Activated CD4-positive, alpha-beta T cell treated with anti-CD3 and anti-CD28 coated beads for 24 hours (primary cell): ENCODE measurements at places on chromosomes 4 and X.

- DNase-seq, result no peak
These were observed 717.8 kb upstream of the PCDH7 start for GRCh38 chr4:30002341-30002740.

DNA sequence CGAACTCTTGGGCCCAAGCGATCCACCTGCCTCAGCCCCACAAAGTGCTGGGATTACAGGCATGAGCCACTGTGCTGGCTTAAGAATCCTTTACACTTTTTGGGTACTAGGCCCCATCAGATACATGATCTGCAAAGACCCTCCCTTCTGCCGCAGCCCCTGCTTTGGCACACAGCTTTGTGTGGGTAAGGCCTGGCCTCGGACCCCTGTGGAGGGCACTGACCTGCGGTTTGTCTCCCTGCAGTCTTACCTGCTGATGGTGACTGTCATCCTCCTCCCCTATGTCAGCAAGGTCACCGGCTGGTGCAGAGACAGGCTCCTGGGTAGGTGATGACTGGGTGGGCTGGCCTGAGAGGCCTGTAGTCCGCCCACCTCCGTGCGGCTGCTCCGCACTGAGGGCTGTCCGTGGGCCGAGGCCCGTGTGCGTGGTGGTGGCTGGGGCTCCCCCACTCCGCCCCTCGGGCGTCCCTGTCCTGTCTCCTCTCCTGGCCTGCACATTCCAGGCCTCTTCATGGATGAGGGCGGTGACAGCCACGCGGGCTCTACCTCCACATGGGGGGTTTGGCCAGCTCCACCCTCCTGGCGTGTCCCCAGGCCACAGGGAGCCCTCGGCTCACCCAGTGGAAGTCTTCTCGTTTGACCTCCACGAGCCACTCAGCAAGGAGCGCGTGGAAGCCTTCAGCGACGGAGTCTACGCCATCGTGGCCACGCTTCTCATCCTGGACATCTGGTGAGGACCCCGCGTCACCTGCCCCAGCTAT lies 18.0 kb downstream of the DGKQ start:
- DNase-seq, result no peak

- DNase-seq, result no peak
These were observed 29.3 kb downstream of the SMIM20 start for GRCh38 chr4:25943312-25943711.

DNA sequence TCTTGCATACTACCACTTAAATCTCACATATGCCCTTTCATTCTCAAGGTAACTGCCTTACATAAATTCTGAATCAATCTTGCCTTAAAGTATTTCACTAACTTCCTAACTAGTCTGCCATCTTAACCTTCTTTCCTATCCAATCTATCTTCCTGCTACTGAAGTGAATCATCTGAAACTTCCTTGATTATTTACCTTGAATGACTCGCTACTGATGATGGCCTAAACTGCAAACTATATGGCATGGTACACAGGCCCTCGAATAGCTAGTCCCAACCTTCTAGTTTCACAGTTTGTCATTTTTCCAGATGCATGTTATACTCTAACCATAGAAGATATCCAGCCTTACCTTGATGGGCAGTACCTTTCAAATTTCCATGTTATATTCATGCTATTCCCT lies 19.9 kb downstream of the PHKA1 start:
- no peak for DNase-seq

DNA sequence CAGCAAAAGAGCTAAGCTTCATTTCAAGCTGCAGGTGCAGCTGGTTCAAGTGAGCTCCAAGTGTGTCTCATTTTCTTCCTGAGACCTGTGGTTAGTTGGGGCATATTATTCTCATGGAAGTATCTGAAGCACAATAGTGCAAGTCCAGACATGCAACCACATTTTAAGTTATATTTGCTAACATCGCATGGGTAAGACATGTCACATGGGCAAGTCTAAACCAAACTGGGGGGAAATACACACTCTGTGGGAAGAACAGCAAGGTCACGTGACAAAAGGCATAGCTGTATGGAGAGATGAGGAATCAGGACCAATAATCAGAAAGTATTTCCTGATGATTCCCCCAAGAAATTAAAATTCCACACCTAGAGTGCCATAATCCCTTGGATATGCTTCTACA lies 94.9 kb upstream of the NDP start:
- DNase-seq, result no peak

DNA sequence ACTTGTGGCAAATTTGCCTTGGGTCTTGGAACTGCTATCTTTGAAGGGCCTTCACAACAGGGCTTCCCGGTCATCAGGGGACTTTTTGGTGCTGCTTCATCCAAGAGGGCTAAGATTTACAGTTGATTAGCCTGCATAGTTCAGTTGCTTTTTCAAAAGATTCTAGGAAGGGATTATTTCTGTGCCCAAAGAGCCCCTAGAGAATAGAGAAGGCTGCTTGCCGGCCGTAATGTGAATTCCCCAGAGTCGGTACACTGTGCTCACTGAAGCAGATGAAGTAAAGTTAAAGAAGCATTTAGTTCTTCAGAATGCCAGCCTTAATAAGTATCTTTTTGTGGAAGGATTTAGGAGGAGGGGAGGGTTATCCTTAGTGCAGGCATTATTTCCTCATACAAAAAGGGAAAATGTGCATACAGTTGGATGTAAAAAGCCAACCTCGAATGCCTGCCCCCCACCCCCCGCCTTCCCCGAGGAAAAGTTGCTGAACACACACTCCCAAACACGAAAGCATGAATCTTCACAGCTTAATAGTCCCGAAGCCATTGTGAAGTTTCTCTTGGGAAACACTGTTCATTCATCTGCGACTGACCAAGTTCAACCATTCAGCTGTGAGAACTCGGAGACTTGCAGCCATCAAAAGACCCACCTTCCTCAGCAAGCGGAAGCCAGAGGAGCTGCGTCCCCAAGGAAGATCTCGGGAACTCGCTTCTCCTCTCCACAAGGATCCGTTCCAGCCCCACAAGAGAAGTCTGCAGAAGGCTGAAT lies 47.6 kb downstream of the ANOS1 start:
- no peak for DNase-seq

- no peak for DNase-seq
These were observed 8.5 kb downstream of the CNKSR2 start for GRCh38 chrX:21382715-21383114.

DNA sequence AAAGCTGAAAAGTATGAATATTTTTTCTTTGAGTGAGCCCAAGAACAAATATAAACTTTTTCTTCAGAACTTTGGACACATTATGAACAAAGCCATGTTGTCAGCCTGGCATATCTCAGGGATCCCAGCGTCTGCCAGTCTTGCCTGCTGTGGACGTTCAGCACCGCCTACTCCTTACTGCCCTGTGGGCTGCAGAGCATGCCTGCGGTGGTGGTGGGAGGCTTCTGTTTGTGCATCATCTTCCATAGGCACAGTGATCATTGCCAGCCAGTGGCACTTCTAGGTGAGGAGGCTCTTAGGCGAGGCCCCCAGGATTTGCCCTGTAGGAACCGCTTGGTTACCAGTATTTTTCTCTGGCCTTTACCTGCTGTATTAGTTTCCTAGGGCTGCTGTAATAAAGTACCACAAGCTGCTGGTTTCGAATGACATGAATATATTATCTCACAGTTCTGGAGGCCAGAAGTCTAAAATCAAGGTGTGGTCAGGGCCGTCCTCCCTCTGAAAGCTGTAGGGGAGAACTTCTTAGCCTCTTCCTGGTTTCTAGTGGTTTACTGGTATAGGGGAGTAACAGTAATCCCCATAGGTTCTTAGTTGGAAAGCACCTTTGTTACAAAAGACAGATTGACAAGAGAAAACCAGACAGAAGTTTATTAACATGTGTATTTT lies 15.4 kb downstream of the ANXA3 start:
- no peak for DNase-seq

GRCh38 chr4:108336076-108336475 lies 167.3 kb upstream of the LEF1 start:
- DNase-seq, result no peak

DNA sequence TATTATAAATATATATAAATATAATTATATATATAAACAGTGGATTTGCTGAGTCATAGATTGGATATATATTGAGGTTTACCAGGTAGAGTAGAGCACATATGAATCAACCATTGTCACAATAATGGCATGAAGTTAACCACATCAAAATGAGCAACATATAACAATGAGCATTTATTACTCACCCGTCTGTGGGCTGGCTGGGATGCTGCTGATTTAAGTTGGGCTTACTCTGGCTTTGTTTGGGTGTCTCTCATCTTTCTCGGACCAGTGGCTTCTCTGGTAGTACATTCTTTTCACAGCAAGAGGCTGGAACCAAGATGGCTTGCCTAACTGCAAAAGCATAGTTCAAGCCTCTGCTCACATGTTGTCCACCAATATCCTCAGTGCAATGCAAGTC lies 111.7 kb upstream of the TAPT1 start:
- no peak for DNase-seq

DNA sequence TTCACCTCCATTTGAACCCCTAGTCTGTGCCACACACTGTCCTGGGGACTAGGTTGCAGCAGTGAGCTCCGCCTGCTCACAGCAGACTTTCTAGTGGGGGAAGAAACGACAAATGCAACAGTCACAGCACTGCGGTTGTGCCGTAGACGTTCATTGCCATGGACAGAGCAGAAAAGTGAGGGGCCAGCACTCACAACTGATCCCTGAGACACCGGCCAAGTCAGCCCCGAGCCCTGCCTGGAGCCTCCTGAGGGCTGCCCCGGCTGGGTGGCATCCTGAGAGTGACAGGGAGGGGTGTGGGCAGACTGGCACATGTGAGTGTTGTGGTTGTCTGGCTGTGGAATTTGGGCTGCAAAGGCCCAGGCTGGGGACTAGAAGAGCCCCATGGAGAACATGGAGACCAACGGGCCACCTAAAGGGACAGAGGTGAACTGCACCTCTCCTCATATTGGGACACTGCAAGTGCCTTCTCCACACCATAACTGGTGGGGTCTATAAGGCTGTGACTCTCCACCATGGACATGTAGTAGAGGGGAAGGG lies 4.6 kb downstream of the DUSP9 start:
- no peak for DNase-seq

GRCh38 chrX:110734271-110734670 lies 61.3 kb downstream of the CHRDL1 start:
- DNase-seq, result no peak

DNA sequence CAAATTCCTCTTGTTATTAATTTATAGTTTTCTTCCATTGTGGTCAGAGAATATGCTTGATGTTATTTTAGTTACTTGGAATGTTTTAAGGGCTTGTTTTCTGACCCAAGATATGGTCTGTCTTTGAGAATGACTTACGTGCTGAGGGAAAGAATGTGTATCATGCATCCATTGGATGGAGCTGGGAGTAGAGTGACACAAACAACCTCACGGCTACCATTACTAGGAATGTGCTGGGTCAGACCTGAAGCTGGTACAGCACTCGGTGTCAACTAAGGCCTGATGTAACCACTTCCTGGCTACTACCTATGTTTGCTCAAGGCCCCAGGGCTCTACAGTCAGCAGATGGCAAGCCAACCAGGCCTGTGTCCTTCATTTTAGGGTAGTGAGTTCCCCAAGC lies 257.8 kb downstream of the FAT4 start:
- no peak for DNase-seq

GRCh38 chr4:24917076-24917856 lies 4.4 kb upstream of the CCDC149 start:
- no peak for DNase-seq

DNA sequence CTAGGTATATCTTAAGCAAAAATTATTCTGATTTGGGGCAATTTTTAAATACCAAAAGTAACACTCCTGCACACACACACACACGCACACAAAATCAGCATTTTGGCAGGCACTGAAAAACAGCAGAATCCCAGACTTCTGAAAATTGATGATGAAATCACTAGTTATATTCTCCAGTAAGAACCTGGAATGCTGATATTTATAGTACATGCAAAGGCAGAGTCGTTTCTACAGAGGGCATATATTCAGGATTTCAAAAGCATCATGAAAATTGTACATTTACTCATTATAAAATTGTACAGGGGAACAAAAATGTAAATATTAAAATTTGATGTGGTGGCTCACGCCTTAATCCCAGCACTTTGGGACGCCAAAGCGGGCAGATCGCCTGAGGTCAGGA lies 352.5 kb upstream of the PITX2 start:
- no peak for DNase-seq

DNA sequence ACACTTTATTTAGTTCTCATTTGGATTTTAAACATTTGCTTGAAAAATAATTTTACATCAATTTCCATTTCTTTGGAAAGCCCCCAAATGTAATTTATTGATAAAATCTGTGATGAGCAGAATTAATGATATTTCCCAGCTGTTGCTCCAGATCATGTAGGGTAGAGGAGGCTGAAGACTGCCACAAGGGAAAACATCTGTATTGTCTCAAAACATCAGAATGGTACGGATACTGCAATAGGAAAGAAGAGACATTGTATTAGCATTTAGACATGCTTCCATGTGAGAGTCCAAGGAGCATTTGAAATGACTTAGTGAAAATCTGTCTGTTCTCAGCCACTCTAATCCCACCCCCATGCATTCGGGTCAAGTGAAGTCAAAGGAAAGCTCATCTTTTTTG lies 14.4 kb downstream of the ADH1A start:
- no peak for DNase-seq

- no peak for DNase-seq
These were observed 510 bp downstream of the HMGB3 start for GRCh38 chrX:150983521-150984168.

DNA sequence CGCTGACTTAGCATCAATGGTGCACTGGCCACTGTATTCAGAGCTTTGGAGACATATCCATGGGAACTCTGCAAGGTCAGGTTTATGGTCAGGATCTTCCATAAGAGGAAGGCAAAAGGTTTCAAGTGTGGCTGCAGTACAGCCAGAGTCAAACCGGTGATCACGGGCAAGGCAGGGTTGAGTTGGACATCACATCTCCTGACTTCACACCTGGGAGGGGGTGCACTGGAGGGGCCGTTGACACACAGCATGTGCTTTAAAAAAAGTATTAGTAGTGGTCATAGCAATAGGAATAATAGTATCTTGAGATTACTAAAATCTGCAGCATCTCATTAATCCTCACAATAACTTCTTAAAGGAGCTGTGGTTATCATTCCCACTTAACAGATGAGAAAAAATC lies 28.9 kb upstream of the MAN2B2 start:
- DNase-seq, result no peak

- no peak for DNase-seq
These were observed 225.5 kb upstream of the ANKRD50 start for GRCh38 chr4:124937993-124938392.

DNA sequence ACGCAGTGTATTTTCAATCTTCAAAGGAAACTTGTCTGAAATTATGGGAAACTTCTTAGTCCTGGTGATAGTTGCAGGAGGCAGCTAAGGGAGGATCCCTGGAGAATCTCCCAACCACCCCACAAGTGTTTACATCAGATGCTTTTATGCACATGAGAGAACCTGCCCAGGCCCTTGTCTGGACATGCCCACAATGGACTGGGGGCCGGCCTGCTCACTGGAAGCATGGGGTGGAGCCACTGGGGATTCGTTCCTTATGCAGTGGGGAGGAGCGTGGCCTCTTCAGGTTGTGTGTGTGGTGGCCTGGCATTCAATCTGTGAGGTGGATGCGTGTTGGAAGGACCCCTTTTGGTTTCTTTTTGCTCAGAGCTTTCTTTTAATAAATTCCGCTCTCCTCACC lies 398.7 kb upstream of the PPP1R2C start:
- no peak for DNase-seq
